ENCODE measurements at places on chromosomes 1 and 21.

DNA sequence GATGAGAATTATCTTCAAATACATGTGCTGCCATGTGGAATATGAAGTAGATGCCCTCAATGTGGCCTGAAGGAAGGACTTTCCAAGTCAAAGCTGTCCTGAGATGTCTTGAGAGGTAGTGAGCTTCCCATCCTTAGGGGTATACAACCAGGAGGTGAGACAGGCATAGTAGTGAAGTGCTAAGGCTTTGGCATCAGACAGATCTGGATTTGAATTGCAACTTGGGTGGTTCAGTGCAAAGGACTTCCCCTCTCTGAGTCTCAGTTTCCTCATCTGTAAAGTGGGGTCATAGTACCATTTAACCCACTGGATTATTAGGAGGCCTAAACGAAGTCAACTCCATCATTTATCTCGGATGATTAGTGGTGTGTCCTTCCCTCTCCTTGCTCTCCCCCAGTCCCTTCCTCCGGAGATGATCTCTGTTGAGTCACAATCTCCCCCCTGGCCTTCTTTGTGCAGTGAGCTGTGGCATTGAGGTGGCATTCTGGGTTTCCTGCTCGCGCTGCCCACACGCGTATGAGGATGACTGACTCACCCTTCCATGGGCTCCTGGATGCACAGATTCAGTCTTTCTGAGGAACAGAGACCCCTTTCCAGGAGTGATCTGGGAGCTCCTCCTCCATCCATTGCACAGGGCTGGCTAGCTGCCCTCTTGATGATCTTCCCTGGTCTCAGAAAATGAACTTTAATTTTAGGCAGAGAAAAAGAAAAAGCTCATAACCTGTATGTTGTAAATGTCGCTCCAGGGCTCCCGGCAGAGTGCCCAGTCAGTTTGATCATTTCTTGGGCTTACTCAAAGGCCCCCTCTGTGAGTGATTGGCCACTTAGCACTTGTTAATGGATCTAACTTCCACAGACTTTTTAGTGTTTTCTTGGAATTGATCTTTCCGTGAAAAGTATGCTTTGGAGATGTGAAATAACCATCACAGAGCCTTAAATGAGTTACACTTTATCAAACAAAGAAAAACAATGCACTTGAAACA lies 354.6 kb downstream of the PTPRU start:
- DNase-seq: no peak

- DNase-seq: no peak
Observed at GRCh38 chr1:236341298-236341697, 52.8 kb upstream of the EDARADD start.

- no peak for DNase-seq
Observed at GRCh38 chr1:67764633-67765032, 68.6 kb downstream of the GNG12 start.

GRCh38 chr1:44645476-44646244 lies 28.6 kb downstream of the TMEM53 start:
- no peak for DNase-seq

DNA sequence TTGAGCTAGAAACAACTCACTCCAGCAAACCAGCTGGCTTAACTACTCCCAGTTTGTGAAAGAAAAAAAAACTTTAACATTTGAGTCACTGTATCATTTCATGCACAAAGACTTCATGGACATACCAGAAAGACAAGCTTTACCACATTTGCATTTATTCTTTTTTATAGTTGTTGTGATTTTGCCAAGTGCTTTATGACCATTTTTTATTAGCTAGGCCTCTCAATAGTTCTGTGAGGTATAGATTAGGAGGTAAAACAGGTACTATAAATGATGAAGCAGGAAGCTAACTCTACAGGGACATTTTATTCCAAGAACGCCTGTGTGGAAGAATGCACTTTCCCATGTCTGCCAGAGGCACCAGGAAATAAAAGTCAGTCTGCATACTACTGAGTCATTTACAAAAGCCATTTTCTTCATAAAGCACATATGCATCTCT lies 8.2 kb upstream of the DENND1B start:
- DNase-seq: no peak

DNA sequence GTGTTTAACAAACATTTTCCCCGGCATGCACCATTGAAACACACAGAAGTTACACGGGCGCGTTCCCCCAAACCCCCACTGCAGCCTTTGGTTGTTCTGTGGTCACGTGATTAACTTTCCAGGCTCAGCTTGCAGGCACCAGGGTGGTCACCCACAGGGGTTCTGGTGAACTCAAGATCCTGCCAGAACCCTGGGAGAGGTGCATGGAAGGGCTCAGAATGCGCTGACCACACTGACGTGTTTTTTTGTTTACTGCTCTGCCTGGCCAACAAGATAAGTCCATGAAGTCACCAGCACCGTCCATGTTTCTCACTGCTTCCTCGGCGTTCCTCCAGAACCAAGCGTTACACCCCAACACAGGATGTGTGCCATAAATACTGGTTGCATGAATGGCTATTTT lies 229.5 kb upstream of the VAMP3 start:
- DNase-seq: no peak

- DNase-seq: no peak
Observed at GRCh38 chr1:19654386-19654785, 10.3 kb downstream of the NBL1 start.

GRCh38 chr1:69252696-69253095 lies 315.0 kb upstream of the LRRC7 start:
- no peak for DNase-seq

- no peak for DNase-seq
Observed at GRCh38 chr1:180168786-180169639, 14.3 kb downstream of the QSOX1 start.

DNA sequence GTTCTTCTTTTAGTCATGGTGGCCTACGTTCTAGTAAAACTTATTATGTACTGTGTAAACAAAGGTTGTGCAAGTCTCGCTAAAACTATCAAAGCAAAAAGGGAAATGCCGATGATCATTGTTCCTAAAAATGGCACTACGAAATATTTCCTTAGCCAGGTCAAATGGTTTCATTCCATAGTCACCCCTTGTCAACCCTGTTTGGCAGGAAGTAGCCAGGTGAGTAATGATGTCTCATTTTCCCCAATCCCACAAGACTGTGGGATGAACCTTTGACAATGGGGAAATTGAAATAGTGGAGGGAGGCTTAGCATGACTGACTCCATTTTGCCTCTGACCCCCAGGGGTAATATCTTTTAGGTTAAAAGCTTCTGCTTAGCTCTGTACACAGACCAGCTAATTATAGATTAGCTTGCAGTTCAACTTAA lies 5.6 kb upstream of the REN start:
- no peak for DNase-seq

DNA sequence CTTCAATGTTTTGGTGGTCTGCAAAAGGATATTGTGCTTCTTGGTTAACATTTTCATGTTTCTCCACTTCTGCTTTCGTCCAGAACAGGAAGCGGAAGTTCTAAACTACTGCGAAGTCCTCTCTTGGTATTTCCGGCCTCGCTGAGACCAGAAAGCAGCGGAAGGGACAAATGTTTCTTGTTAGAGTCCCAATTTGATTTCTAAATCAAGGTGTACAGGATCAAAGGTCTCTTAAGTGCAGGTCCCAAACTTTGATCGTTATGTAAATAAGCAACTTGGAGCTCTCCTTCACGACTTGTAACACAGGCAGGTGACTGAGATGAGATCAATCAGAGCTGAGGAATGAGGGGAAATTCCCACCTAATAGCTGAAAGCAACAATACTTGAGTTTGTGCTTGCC lies 40.1 kb upstream of the HMCN1 start:
- DNase-seq: no peak

GRCh38 chr1:84107955-84108354 lies 36.1 kb upstream of the PRKACB start:
- no peak for DNase-seq

DNA sequence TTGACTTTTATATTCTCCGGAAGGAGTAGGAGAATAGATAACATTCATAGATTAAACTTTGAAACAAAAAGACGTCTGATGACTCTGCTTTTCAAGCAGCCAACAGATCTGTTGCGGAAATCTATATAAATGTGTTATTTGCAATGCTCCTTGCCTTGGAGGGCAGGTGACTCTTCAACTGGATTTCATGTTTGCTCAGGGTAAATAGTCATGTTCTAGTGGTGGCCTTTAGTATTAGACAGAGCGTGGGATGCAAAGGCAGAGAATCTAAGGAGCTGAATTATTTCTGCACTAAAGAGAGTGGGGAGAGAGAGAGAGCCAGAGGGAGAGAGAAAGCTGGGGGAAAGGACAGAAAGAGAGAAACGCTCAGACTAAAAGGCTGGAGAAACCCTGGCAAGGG lies 454.3 kb downstream of the AJAP1 start:
- DNase-seq: no peak

DNA sequence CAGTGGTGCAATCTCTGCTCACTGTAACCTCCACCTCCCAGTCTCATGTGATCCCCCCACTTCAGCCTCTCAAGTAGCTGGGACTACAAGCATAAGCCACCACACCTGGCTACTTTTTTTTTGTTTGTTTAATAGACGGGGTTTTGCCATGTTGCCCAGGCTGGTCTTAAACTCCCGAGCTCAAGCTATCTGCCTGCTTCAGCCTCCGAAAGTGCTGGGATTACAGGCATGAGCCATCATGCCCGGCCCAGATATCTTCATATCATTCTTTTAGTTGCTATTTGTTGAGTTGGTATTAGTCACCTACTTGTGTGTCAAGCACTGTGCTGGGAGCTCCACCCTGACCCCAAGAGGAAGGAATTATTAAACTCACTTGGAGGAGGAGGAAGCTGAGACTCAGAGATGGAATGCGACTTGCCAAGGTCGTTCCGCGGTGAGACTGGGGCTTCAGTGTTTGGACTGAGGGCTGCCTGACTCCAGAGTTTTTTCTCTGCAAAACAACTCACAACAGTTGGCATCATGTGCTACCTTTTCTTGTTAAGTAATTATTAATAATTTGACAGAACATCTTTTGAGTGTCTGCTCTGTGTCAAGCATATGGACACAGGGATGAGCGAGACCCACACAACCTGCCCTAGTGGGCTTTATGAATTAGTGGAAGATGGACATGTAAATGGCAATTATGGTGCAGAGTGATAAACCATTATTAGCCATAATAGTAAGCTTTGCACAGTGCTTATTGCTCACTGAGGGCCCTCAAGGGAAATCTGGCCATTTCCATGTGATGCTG lies 132.0 kb downstream of the FOXD2 start:
- DNase-seq: no peak

DNA sequence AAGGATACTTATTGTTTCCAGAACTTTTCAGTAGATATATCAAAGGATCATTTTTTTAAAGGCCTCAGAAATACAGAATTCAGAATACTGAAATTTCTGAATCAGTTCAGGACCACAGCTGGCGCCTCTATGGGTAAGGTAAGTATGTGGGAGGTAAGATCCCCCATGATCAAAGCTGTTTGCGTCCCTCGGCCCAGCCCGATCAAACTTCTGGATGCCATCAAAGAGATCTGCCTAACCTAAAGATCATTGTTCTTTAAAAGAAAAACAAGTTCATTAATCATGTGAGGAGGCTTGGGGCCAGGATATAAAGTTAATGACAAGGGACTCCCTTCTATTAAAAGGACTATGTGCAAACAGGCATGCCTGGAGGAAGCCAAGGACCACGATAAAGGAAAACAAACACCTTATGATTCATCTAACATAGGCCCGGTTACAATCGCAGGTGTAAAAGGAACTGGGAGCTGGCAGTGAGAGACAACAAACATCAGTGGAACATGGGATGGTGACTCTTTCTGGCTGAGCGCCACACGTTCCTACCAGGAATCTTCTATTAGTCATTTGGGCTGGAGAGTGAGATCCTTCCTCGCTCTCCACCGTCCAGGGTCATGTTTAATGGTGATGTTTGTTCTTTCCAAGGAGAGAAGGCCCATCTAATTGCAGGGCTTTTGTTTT lies 2.8 kb upstream of the BACE2 start:
- DNase-seq: no peak

DNA sequence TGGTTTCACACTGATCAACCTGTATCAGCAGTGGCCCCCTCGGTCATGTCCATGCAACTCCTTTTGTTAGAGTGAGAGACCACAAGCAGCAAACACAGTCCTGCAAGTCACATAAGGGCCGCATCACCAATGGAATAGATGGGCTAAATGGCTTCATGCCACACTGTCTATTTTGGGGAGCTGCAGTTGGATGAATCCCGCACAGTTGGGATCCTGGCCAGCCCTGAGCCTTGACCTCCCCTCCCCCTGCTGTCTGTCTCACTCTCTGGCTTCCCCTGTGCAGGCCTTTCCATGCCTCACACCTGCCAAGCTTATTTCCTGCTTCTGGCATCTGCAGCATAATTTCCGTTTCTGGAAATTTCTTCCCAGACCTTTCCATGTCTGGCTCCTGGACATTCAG lies 57.0 kb downstream of the CNIH3 start:
- DNase-seq: no peak

Data from stimulated activated CD8-positive, alpha-beta memory T cell treated with anti-CD3 and anti-CD28 coated beads, Interleukin-15, amount 100 ng/mL, for 24 hours (primary cell).